Gastrocnemius medialis (tissue), 4 donors: ENCODE measurements at places on chromosomes 6 and 20.
A peak's percentile ranks its signal among the peaks of the same experiment; 100 is the strongest.

DNA sequence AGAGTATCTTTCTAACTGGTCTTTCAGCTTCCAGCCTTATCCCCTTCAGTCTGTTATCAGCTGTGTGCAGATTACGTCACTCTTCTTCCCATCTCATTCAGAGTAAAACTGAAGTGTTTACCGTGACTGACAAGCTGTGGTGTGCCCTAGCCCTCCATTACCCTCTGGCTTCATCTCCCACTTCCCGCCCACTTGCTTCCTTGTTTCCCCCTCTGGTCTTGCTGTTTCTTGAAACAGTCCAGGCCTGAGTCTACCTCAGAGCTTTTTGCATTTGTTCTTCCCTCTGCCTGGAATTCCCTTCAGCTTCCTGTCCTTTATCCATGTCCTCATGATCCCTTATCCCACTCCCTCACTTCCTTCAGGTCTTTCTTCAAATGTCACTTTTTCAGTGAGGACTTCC, 66.9 kb downstream of the CARMIL1 start:
- DNase-seq: no peak

GRCh38 chr6:63999613-64000012, 364.0 kb downstream of the PHF3 start:
- DNase-seq: no peak

DNA sequence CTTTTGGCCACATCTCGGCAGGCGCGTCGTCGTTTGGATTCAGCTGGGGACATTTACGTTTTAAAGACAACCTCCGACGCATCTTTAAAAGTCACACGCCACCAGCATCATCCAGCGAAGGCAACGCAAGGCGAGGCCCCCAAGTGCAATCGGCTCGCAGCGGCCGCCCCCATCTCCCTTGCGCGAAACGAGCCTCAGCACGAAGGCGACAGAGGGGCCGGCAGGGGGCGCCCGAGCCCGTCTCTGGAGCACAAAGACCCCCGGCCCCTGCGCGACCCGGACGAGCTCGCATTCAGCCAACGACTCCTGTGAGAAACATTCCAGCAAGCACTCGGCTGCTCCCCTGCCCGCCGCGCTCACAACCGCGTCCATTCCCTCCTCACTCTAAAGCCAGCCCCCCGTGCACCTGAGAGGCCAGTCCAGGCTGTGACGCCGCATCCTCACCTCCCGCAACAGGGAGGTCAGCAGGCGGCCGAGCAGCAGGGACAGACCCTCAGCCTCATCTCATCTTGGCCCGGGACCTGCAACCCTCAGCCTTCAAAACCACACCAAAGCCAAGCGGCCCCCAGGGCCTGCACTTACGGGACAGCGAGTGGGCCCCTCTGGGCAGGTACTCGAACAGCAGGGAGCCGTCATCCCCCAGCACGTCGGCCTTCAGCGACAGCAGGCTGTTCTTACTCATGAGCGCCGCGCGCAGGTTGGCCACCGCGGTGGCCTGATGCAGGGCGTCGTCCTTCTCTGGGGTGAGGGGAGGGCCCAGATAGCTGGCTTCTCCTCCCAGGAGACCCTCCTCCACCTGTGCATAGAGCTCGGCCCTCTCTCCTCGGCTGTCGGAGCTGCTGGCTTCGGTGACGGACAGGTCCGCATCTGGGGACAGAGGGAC, 35.8 kb downstream of the SLC2A4RG start:
- no peak for DNase-seq

DNA sequence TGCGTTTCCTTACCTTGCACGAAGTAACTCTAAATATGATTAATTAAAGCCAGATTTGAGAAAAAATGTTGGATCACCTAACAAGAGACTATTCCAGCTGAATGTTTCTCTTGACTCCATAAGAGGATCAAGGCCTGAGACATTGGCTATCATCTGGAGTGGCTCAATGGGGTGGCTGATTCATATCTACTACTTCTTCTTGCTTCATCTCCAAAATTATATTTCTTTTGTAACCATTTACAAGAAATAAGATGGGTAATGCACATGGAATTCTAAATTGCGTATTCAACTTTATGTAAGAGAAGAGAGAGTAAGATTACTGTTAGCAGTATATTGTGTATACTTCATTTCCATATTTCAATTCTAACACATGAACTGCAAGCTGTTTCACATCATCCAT, 819.0 kb upstream of the EYS start:
- no peak for DNase-seq

GRCh38 chr6:107784669-107785068, 39.4 kb downstream of the SCML4 start:
- no peak for DNase-seq

GRCh38 chr6:44529146-44529905, 141.8 kb downstream of the CDC5L start:
- no peak for DNase-seq

- no peak for DNase-seq
These were observed 37.0 kb downstream of the BPIFB1 start for GRCh38 chr20:33320006-33320405.

- no peak for DNase-seq
These were observed 455.3 kb downstream of the EPM2A start for GRCh38 chr6:145279993-145280392.

- DNase-seq: no peak
These were observed 628.0 kb upstream of the AGPAT4 start for GRCh38 chr6:161901740-161902426.

GRCh38 chr6:101344885-101345284, 48.6 kb upstream of the GRIK2 start:
- DNase-seq: no peak

DNA sequence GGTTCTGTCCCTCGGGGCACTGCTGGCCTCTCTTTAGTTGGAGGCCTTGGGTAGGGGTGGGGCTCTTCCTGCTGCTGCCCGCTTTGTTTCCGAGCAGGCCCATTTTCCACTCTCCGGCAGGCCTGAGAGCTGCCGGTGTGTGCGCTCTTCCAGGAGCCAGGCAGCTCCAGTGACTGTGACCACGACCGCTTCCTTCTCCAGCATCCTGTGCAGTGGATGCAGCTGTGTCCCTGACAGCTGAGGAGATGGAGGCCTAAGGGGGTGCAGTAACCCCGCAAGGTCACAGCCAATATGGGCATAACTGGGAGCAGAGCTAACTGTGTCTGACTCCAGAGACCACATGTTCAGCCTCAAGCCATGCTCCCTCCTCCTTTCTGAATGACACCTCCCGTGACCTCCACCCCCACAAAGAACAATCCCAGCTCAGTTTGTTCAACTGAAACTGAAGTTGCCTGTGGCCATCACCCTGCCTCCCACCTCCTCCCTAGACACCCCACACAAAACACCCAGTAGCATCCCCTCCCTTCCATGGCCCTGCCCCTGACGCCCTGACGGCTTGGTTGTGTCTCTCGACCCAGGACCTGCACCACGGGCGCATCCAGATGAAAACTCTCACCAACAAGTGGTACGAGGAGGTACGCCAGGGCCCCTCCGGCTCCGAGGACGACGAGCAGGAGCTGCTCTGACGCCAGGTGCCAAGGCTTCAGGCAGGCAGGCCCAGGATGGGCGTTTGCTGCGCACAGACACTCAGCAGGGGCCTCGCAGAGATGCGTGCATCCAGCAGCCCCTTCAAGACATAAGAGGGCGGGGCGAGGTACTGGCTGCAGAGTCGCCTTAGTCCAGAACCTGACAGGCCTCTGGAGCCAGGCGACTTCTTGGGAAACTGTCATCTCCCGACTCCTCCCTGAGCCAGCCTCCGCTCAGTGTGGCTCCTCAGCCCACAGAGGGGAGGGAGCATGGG, 27.8 kb downstream of the SPATA2 start:
- no peak for DNase-seq

DNA sequence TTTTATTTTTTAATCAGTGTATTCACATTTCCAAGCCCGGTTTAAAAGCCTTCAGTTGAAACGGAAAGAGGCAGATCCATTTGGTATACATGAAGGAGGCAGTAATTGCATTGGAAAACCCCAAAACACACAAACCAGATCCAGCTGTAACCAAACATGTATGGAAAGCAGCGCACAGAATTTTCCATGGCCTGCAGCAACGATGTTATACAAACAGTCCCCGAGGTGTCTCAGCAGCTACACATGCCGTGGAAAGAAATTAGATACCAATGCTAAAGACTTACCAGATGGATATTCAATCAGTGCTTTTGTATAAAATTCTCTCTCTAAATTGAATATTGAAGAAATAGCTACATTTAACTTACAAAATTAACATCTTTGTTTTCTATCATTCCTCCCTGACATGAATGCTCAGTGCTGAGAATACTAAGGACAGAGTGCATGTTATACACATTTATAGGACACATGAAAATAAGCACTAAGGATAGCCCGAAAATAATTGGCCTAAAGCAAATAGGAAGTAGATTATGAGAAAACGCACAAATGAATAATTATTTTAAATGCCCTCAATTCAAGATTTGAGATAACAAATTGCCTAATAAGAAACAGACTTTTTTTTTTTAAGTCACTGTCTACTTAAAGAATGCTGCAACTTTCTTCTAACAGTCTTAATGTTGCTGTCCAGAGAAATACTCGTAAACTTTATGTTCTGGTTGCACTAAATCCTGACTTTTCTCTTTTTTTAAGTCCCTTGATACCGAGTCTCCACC, 713.1 kb downstream of the HDGFL1 start:
- no peak for DNase-seq

DNA sequence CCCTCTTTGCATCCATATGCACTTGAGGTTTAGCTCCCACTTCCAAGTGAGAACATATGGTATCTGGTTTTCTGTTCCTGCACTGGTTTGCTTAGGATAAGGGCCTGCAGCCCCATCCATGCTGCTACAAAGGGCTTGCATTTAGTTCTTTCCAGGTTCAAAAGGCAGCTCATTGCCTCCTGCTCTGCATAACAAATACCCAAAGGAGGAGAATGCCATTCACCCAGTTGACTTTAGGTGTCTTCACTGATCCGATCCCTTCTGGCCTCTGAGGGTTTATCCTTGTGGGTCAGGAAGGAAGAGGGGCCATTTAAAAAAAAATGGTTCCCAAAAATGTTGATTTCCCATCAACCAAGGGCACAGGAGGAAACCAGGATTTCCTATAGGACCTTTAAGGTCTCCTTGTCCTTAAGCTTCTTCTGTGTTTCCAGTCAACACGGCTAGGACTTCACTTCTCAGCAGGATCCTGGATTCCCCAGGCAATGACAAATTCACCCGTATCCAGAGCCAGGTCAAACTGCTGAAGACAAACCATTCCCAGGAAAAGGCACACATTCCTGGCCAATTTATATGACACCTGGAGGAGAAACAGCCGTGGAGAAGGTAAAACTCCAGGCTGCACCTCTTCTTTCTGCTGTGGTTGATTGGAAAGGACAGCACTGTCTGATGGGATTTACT, 447.7 kb upstream of the CDH4 start:
- DNase-seq: no peak

DNA sequence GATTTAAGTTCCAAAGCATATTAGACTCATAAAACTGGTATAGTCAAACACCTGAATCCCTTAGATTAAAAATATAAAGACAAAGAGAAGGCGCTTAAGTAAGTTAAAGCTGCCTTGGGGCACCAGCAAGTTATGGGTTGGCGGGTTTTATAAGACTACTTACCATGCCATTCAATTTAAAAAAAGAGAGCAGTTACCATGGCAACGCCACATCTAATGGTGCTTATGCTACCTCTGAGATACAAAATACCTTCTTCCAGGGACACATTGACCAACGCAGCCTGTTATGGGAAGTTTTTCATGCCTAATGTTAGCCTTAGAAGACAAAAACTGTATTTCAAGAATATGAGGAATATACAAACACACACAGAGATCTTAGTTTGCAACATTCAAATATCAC, 713.6 kb downstream of the RNF144B start:
- DNase-seq: no peak

- DNase-seq: no peak
These were observed 27.3 kb downstream of the RRBP1 start for GRCh38 chr20:17654649-17655285.

DNA sequence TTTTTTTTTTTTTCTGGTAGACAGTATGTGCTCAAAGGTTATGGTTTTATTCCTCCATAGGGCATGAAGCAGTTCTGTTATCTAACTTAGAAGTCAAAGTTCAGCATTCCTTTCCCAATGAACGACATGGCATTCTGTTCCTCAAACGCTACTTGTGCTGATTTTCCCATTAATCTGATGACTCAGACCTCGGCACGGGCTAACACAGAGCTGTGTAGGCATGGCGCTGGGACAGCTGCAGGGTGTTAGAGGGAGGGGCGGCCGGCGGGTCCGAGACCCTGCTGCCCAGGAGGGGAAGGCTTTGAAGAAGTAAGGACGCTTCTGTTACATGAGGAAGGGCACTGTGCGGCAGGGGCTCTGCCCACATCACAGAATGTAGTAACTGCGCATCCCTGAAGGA, 93.6 kb upstream of the AGPAT4 start:
- no peak for DNase-seq

DNA sequence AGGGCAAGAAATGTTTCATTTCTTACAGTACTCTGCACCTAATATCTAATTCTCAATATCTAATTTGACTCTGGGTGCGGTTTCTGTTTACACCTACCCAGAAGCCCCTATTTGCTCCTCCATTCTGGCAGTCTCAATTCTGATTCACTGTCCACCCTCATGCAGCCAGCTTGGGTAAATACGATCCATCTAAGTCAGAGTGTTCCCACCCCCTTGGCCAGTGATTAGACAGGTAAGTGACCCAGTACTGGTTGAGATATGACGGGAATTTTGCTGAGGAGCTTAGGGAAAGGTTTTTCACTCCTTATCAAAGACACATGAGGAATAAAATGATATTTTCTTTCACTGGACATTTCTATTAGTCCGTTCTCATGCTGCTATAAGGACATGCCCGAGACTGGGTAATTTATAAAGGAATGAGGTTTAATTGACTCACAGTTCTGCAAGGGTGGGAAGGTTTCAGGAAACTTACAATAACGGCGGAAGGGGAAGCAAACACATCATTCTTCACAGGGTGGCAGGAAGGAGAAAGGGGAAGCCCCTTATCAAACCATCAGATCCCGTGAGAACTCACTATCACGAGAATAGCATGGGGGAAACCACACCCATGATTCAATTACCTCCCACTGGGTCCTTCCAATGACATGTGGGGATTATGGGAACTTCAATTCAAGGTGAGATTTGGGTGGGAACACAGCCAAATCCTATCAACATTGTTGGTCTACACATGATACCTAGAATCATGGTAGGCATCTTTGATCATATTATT, 29.4 kb downstream of the GLO1 start:
- DNase-seq: no peak

GRCh38 chr20:22572491-22572890, 11.9 kb downstream of the FOXA2 start:
- no peak for DNase-seq

GRCh38 chr6:33815854-33816253, 12.1 kb upstream of the MLN start:
- no peak for DNase-seq

- DNase-seq: no peak
These were observed 9.9 kb downstream of the CCDC167 start for GRCh38 chr6:37489697-37490336.

GRCh38 chr20:53364646-53365045, 229.0 kb downstream of the ZNF217 start:
- DNase-seq: no peak

GRCh38 chr6:89281779-89282246, 33.3 kb downstream of the GABRR2 start:
- no peak for DNase-seq

DNA sequence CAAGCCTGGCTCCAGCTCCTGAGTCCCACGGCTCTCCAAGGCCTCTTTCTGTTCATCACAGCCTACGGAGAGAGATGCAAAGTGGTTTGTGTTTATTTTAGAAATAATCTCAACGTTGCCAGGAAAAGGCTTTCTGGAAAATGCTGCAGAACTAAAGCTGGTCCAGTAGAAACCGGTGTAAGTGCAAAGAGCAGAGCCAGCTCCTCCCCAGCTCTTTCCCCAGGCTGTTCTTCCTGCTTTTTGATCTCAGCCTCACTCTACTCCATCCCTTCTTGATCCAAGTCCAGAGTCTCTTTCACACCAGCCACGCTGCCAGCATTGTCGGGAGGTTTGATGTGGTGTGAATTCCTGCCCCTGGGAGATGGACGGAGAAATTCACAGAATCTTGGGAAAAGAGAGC, 69.8 kb downstream of the TMEM170B start:
- DNase-seq: peak; percentile 28
